ENCODE measurements at places on chromosomes 2 and 18.

GRCh38 chr2:210158236-210158635, 13.0 kb downstream of the KANSL1L start:
- DNase-seq = no peak

GRCh38 chr18:37666991-37667390, 101.4 kb upstream of the CELF4 start:
- DNase-seq = no peak

- no peak for DNase-seq
Measured at GRCh38 chr2:43454791-43455190, 141.0 kb downstream of the THADA start.

DNA sequence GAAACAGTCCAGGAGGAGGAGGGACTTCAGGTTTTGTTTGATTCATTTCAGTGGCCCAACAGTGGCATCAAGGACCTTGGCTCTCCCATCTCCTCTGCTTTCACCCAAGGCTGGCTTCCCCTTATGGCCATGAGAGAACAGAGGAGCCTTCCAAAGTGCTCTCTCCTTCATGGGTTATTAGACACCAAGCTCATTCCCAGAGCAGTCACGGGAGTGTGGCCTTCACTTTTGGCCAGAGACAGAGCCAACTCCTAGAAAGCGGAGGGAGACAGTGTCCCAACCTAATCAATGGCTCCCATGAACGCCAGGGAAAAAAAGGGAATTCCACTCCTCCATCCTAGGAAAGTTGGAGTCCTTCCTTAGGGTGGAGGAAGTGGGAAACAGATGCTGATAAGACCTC, 871 bp upstream of the DUSP28 start:
- no peak for DNase-seq

DNA sequence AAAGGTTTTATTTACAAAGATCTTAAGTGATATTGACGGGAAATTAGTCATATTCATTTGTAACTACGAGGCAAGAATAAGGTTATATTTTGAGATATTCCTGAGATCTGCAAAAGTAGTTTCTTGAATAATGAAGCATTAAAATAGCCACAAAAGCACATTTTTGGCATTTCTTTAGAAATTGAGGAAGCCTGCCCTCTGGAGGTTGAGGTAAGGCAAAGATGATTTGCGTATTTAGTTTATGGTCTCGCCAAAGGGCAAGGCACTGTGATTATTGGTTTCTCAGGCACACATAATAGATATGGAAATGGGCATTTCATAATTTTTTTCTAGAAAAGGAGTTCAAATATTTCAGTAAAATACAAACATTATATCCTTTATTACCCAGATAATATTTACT, 143.7 kb upstream of the RPRM start:
- peak; percentile 12 for DNase-seq

DNA sequence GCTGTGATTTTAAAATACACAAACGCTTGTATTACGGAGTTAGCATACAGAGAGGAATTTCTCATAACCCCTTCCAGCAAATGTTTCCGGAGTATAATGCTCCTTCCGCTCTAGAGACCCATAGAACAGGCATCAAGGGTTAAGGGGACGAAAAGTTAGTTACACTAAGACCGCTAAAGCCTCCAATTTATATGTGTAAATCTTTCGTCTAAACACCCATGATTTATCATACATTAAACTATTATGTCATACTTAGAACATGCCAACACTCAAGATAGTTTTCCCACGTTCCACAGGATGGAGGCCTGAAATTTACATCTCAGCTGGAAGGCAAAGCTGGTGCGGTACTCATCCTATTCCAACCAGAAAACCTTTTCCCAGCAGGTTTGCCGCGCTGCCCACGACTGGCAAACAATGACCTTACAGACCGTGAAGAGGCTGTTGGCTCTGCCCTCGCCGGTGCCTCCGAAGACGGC, 650 bp downstream of the ORMDL1 start:
- peak; percentile 21 for DNase-seq

All from HEK293T (cell line).